ENCODE measurements at places on chromosomes 16 and 17.

GRCh38 chr17:1120596-1121441 is 59.0 kb downstream of the ABR start:
- peak; percentile 34 for DNase-seq

DNA sequence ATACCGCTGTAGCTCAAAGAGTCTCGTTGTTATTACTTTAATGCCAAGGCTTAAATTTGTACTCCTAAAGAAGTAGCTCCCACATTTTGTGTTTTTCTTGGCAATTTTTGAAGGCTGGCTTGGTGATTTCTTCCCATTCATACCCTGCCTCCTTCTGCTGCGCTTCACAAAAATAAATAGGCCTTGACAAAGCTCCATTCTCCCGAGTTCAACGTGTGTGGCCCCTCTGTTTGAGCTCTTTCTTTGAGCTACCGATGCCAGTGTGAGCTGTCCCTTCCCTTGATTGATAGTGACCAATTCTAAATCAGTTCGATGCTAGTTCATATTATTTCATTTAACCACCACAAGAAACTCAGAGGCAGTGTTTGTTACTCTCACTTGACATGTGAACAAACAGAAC is 96.8 kb downstream of the MAP2K6 start:
- DNase-seq: no peak

DNA sequence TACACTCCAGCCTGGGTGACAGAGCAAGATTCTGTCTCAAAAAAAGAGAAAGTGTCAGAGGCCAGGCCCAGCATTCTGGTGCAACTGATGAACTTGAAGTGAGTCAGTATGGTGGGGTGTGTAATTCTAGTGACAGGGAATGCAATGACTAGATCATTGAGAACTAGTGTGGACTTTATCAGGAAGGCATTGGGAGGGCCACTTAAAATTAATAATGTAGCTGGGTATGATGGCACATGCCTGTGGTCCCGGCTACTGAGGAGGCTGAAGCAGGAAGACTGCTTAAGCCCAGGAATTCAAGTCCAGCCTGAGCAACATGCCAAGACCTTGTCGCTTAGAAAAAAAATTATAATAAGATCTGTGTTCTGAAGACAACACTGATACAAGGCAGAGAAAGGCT is 90.8 kb downstream of the STX8 start:
- DNase-seq: no peak

DNA sequence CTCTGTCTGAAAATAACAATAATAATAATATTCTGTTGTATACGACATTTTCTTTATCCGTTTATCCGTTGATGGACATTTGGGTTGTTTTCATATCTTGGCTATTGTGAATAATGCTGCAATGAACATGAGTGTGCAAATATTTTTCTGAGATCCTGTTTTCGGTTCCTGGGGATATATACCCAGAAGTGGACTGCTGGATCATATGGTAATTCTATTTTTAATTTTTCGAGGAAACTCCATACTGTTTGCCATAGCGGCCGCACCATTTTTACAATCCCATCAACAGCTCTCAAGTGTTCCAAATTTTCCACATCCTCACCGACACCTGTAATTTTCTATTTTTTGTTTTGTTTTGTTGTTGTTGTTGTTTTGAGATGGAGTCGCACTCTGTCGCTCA is 5.3 kb upstream of the PRSS41 start:
- no peak for DNase-seq

DNA sequence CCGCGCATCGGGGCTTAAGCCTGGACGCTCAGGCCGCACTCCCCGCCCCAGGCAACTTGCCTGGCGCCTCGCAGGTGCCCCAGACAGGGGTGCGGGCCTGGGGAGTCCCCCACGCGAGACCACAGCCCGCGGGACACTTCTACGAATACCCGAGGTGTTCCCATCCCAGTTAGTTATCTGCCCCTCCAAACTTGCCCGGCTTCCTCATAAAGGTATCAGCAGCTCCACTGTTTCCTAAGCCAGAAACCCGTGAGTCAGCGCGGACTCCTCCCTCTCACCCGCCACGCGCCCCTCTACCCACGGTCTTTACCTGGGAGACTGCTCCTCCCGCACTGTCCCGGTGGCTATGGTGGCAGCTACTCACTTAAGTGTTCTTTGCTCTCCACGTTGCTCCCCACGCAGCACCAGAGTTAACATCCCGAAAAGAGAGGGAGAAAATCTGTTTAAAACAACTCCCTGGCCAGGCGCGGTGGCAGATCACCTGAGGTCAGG is 1.0 kb upstream of the CREBBP start:
- DNase-seq: no peak

GRCh38 chr17:47789611-47790561 is 31.7 kb downstream of the OSBPL7 start:
- peak; percentile 53 for DNase-seq

DNA sequence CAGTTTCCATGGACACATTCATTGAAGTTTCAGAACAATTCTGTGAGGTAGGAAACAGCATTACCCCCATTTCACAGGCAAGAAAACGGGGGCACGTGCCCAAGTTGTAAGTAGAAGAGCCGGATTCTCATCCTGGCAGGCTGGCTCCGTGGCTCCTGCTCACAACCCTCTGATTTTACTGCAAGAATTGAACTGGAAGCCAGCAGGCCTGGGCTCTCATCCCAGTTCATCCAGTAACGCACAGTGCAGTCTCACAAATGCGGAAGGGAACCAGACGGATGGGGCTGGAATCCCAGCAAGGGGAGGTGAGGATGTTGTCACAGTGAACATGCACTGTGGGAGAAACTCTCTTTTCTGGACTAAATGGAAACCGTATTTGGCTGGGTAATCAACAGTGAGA is 40.7 kb upstream of the DOC2B start:
- DNase-seq: no peak

GRCh38 chr16:63346000-63346399 is 1309.8 kb upstream of the CDH8 start:
- no peak for DNase-seq

DNA sequence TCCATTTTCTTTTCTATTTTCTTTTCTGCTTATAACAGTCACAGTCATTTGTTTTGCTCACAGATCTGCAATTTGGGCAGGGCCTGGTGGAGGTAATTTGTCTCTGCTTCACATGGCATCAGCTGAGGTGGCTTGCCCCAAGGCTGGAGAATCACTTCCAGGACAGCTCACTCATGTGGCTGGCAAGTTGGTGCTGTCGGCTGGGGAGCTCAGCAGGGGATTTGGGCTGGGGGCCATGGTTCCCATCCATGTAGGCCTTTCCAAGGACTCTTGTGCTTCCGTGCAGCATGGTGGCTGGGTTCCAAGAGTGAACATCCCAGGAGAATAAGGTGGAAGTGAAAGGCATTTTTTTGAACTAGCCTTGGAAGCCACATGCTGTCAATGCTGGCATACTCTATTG is 85.7 kb downstream of the MGAT5B start:
- DNase-seq: no peak

GRCh38 chr16:3092501-3092941 is 6.6 kb downstream of the ZSCAN10 start:
- DNase-seq: no peak

DNA sequence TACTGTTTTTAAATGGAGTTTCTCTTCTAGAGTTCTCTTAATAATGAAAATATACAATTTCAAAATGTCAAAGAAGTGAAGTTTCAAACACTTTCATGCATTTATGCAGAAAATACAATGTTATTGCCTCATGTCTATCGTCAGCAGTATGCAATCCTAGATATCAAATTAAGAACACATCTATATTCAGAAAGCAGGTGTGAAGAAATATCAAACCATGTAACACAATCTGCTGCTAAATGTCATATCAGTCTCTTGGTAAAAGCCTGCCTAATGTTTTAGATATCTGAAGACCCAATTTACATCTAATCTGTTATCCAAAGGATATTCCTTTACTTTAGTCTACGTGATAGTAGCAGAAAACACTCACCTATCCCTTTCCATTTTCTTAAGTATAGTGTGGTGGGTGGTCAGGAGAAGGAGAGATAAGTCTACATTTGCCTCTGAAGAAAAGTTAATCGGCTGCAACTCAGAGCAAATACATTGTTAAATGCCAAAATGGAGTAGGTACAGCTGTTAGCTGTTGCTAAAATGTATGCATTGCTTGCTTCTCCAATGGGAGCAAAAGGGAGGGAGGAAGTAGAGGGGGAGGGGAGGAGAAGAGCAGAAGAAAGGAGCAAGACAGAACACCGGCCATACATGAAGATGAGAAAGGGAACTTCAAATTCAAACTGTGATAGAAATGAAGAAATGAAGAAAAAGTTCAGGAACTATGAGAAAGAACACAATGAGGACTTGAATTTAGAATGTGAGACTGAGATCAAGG is 64.9 kb downstream of the ITFG1 start:
- DNase-seq: no peak

DNA sequence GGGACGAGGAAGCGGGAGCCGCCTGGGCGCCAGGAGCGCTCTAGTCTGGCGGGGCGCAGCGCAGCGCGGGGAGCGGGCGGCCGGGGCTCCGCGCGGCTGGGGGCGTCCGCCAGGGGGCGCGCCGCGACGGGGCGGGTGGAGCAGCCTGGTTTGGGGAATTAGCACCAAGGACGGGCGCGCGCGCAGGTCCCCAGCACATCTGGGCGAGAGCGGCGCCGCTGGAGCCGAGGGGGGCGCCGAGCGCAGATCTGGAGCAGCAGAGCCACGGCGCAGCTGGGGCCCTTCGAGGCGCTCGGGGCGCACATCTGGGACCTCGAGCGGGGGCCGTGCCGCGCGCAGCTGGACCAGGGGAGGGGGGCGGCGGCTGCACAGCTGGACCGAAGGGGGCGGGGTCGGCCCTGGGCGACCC is at the start of gene NXPH3:
TSS of gene NXPH3 (plus strand) at position 193 of the 409 bp plus-strand sequence. CDS start 349 bp downstream, outside the sequence.
- DNase-seq: peak; percentile 65

- no peak for DNase-seq
Measured at GRCh38 chr17:17344507-17345293, 41.5 kb downstream of the NT5M start.

DNA sequence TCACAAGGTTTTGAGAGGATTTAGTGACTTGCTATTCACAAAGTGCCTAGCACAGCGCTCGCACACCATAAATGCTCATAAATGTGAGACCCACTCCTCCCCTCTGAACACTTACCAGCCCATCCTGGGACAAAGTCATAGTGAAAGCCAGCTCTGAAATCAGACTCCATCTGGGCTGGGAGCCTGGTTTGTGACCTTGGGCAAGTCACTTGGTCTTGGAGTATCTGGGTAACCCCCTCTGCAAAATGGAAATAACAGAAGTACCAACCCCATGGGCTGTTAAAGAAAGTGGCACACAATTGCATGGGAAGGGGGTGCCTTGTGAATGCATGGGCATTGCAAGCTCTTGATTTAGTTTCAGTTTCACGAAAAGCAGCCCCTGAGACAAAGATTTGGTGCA is 104.7 kb upstream of the CDH5 start:
- no peak for DNase-seq

- DNase-seq: no peak
Measured at GRCh38 chr17:17129466-17129865, 76.7 kb downstream of the PLD6 start.

GRCh38 chr16:819336-820043 is 19.0 kb upstream of the GNG13 start:
- DNase-seq: peak; percentile 48

GRCh38 chr16:84121007-84121406 is 4.3 kb upstream of the MBTPS1 start:
- DNase-seq: no peak

GRCh38 chr17:17159571-17159970 is 46.6 kb downstream of the PLD6 start:
- DNase-seq: no peak

DNA sequence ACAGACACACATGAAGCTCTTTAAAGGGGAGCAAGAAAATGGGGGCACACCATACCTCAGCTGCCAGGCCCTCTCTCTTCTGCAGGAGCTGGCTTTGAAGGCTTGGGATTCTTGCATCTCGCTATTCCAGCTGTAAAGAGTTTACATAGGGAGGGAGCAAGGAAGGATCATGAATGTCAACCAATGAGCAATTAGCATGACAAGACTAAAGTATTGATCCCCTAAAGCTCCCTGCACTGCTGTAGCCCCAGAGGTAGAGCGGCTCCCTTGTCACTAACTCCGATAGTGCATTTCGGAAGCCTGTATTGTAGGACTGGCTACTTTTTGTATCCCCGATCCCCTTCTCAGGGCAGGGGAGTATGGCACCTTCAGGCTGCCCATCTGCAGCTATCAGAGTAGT is 113.4 kb upstream of the PMFBP1 start:
- DNase-seq: no peak

DNA sequence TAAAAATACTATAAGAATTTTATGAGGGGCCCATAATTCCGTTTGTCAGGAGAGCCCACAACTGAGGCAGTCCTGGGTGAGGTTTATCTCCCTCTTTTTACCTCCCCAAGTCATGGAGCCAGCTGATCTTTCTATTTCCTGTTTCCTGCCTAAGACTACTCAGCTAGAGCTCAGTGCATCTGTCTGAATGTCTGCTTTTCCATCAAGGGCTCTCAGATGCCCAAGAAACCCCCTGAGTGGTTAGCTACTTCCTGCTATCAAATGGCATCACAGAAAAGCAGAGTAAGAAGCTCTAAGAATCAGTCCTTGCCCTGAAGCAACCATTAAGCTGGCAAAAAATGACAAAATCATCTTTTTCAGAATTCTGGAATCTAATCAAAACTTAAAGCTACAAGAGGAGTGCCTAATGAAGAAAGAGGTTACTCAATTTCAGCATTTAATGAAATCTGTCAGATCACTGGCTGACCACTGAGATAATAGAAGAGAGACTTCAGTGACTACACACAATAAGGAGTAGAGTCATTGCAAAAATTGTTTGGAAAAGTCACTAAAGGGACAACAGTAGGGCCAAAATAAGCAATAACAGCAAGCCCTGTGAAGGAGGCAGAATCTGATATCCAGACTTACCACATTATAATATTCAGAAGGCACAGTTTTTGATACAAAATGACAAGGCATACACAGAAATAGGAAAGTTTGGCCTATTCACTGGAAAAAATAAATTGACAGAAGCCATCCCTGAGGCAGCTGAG is 150.1 kb downstream of the CYB561 start:
- DNase-seq: no peak

DNA sequence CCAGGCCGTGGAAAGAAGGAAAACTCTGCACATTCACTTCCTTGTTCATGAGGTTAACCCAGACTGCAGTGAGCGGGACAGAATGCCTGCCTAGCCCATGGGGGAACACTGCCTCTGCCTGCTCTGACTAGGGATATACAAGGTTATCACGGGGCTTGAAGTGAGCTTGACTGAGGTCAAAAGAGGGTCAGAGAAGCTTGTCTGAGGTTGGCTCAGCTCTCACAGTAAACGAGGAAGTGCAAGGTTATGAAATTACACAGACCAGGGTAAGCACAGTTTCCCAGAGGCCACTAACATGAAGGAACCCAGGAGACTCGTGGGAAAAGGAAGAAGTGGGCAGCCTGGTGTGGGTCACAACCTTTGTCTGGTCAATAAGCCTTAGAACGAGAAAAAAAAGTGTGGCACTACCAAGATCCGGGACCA is 28.7 kb downstream of the HIC1 start:
- DNase-seq: peak; percentile 39

Measured in CD4-positive, alpha-beta T cell treated with Interleukin-17A for 1 hour (primary cell).